Activated CD4-positive, alpha-beta memory T cell treated with anti-CD3 and anti-CD28 coated beads for 36 hours (primary cell): ENCODE measurements at places on chromosomes 6 and 20. TPM values are rescaled to one million over a fixed set of nuclear protein-coding genes. Genes with fewer than 3 reads are reported as not detected.

The CRISP2 gene
- not detected for total RNA-seq

The CCN5 gene
- total RNA-seq, result not detected

The GSTA2 gene
- total RNA-seq, result not detected

The NKX2-4 gene
- not detected for total RNA-seq

The MCCD1 gene
- total RNA-seq, result not detected

The OARD1 gene
- total RNA-seq, result 42.9 TPM

The COL20A1 gene
- total RNA-seq, result not detected

The PM20D2 gene
- total RNA-seq, result 8.4 TPM

The GPRC6A gene
- total RNA-seq, result not detected

The ARMC2 gene
- 4.4 TPM for total RNA-seq

The HLA-DQB2 gene
- not detected for total RNA-seq

The TGM3 gene
- not detected for total RNA-seq

The SLC17A1 gene
- total RNA-seq, result not detected

The PROKR2 gene
- total RNA-seq, result not detected

The SLC22A3 gene
- not detected for total RNA-seq

The TPD52L1 gene
- total RNA-seq, result 1.3 TPM

The TOX2 gene
- 2.2 TPM for total RNA-seq

The LRRC73 gene
- 0.12 TPM for total RNA-seq

The EBF4 gene
- 6.6 TPM for total RNA-seq

The CFAP61 gene
- total RNA-seq, result not detected

The TMEM74B gene
- 1.3 TPM for total RNA-seq

The PXT1 gene
- 0.22 TPM for total RNA-seq

The SYTL3 gene
- 181 TPM for total RNA-seq

The PRSS16 gene
- 2.3 TPM for total RNA-seq

The MAP3K7 gene
- total RNA-seq, result 26.3 TPM

The KIAA1755 gene
- total RNA-seq, result not detected

The CEP250 gene
- 47.2 TPM for total RNA-seq

The CYP39A1 gene
- total RNA-seq, result not detected

The ADAM33 gene
- total RNA-seq, result not detected

The C20orf204 gene
- total RNA-seq, result 3.1 TPM

The MRAP2 gene
- not detected for total RNA-seq

The FAM50B gene
- total RNA-seq, result 16.9 TPM

The HEY2 gene
- not detected for total RNA-seq

The VSTM2L gene
- total RNA-seq, result not detected

The ABHD16B gene
- total RNA-seq, result not detected

The NUDT3 gene
- 13.4 TPM for total RNA-seq

The HLA-DMB gene
- total RNA-seq, result 1.6 TPM

The EDN1 gene
- not detected for total RNA-seq

The TDRD6 gene
- total RNA-seq, result not detected

The STK38 gene
- 25.8 TPM for total RNA-seq

The SLC16A10 gene
- 3.4 TPM for total RNA-seq

The TCP1 gene
- total RNA-seq, result 429 TPM

The SNX9 gene
- total RNA-seq, result 59.3 TPM

The TBXT gene
- total RNA-seq, result not detected

The ELOVL4 gene
- total RNA-seq, result 1.3 TPM

The CLPSL1 gene
- total RNA-seq, result not detected

The B3GALT4 gene
- 5.9 TPM for total RNA-seq

The PHACTR1 gene
- total RNA-seq, result not detected

The MTFR2 gene
- 24.2 TPM for total RNA-seq

The BEND6 gene
- total RNA-seq, result not detected

The CDH26 gene
- total RNA-seq, result 1.5 TPM

The NTSR1 gene
- not detected for total RNA-seq

The MMP24 gene
- not detected for total RNA-seq

The GTSF1L gene
- total RNA-seq, result not detected

The SLC17A9 gene
- total RNA-seq, result 9.7 TPM

The SRSF12 gene
- 0.12 TPM for total RNA-seq

The ZSWIM3 gene
- total RNA-seq, result 4.7 TPM
